ENCODE measurements at places on chromosomes 1 and 21.

DNA sequence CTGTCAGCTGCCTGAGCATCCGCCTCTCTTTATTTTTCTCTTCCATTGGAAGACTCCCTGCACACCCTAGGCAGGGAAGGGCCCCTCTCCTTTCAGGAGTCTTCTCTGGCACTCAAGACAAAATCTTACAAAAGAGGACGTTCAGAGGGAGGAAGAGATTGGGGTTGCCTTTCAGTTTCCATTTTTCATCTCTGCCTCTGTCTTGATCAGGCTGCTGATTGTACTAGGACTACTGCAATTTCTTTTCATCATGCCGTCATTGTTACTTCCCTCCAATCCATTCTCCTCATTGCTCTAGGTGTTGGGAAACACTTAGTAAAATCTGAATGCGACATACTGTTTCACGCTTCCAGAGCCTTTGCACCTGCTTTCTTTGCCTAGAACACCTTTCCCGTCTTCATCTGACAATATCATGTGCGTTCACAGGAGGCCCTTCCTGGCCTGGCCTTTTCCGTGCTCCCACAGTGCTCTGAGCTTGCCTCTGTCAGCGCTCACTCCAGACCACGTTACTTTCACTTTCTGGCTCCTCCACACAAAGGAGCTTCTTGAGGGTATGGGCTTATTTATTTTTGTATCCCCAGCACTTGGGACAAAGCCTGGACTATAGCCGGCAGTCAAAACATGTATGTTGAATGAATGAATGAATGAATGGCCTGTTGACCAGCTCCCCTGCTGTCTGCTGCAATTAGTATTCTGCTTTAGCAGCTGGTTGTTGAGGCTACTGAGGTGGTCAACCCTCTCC, 10.9 kb downstream of the LRRC71 start:
- DNase-seq: no peak

DNA sequence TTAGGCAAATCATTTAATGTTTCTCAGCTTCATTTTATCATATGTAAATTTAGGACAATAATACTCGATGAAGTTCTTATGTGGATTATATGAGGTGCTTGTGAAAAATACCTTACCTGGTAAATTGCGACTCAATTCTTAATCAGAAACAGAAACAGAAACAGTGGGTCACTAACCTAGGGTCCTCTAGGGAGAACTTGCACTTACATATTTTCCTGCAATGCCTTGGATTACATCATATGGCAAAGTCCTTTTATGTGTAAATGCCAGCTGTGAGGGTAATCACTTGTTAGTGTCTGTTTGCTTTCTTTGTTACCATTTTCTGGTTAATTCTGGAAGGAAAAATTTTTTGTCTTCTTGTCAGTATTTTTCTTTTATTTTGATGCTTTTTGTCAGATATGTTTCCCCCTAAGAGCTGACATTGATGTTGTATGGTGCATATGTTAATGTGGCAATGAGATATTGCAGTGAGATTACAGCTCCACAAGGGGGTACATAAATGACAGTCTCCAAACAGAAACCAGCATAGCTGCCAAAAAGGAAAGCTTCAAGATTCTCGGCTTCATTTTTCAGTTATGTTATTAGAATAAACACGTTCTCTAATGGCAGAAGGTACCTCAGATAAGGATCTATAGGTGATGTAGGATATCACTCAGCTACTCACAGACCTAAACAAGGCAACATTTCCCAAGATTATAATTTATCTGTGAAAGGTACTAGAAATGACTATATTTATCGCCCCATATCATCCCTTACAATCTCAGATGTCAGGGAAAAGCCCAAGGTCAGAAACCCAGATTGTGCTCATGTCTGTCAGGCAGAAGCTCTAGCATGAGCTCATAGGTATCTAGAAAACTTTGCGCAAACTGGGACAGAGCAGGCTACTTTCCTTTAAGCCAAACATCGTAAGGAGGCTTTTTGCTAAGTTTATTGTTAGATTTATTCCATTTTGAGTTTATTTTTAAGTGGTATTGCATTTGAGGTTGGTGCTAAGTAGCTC, 119.9 kb downstream of the FASLG start:
- DNase-seq: no peak

DNA sequence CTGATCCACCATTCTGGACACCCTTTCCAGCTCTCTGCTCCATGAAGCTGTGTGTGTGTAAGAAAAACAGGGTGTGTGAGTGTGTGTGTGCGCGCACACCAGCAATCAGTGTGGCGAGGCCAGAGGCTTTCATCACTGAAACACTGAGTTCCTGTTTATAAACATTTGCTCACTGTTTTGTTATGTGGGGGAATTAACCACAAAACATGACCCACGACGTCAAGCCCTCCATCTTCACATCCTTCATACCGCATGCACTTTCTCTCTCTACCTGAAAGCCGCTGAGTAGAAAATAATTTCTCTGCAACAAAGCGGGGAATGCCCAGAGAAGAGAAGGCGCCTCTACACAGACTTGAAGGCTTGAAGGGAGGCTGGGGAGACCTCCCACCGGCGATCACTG, 148.9 kb upstream of the IRF2BP2 start:
- no peak for DNase-seq

DNA sequence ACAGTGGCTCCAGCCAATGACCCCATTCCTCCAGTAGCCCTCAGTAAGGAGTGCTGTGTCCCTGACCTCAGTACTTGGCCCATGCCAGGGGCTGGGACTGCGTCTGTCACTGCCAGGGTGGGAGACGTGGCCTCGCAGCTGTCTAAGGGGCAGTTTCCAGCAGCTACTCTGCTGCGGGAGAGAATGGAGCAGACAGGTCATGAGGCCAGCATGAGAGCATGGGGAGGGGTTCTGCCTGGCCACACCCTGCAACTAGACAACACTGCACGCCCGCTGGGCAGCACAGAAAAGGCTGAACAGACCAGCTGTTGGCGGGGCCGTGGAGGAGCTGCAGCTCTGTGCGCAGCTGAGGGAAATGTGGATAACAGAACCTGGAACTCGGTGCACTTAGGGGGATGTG, 91.6 kb upstream of the COL6A1 start:
- DNase-seq: no peak

DNA sequence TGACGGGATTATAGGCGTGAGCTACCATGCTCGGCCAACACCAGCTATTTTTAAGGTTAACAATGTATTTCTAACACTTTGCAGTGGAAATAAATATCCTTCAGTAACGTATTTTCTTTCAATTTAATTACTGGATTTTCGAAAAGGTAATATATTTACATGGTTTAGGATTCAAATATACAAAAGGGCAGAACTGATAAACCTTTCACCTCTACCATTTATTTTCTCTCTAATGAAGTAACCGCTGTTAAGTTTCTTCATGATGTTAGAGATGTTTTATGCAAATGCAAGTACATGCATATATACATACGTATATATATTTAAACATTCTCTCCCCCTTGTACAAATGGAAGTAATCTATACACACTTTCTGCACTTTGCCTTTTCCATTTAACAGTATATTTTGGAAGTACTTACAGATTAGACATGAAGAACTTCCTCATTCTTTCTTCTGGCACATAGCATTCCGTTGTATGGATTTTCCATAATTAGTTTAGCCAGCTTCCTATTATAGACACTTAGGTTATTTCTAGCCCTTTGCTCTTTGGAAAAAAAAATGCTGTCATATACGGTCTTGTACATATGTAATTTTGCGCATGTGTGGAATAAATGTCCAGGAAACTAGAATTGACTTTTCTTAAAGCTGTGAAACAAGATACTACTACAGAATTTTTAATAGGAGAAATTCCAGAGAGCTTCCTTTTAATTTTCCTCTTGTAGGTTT, 14.9 kb upstream of the HJV start:
- no peak for DNase-seq

DNA sequence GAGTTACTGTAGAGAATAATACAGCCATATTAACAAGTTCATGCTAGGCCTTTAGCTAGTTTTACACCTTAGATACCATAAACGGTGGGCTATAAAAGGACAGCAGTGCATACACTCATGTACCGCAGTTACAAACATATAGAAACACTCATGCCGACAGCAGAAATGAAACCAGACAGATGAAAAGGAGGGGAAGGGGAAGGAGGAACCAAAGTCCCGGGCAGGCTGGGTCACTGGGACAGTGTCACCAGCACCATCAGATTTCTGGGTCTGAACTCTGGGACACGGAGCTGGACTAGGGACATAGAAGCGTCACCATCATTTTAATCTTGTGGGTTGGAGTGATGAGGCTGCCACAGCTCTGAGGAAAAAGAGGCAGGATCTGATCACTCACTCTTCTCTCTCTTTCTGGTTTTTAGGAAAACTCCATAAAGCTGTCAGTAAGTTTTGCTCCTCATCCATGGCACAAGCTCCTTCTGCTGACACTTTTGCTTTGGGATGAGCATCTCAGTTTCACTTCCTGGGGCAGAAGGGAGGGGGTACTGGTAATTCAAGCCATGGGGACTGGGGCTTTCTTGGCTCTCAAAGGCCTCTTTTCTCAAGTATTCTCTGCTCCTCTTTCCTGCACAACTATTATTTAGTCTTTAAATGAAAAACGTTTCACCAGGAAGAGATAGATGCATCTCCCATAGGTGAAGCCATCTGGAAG, 7.8 kb upstream of the ZNF691 start:
- DNase-seq: no peak

- DNase-seq: no peak
These were observed 849.1 kb downstream of the USP25 start for GRCh38 chr21:16578912-16579311.

- DNase-seq: no peak
These were observed 32.4 kb upstream of the MGST3 start for GRCh38 chr1:165598676-165599059.

DNA sequence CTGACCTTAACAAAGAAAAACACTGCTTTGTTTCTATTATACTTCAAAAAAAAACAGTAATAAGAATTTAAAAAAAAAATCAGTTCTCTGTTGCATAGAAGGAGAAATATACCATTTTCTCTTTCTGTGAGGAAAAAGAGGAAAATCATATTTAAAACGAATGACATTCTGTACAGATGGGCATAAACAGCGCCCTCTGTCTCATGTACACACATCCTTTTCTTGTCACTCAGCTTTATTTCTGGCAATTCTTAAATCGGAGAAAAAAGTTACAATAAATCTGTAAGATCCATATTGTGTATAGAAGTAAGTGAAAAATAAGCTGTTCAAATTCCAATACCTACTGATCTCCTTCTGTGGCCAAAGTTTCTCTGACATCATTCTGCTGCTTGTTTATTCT, 245.4 kb downstream of the SMYD3 start:
- no peak for DNase-seq

- DNase-seq: no peak
These were observed 29.9 kb upstream of the PRDX6 start for GRCh38 chr1:173447224-173447623.

GRCh38 chr1:67889466-67889865, 56.2 kb upstream of the GNG12 start:
- no peak for DNase-seq

- peak; percentile 7 for DNase-seq
These were observed 1.2 kb upstream of the RWDD3 start for GRCh38 chr1:95232646-95233318.

DNA sequence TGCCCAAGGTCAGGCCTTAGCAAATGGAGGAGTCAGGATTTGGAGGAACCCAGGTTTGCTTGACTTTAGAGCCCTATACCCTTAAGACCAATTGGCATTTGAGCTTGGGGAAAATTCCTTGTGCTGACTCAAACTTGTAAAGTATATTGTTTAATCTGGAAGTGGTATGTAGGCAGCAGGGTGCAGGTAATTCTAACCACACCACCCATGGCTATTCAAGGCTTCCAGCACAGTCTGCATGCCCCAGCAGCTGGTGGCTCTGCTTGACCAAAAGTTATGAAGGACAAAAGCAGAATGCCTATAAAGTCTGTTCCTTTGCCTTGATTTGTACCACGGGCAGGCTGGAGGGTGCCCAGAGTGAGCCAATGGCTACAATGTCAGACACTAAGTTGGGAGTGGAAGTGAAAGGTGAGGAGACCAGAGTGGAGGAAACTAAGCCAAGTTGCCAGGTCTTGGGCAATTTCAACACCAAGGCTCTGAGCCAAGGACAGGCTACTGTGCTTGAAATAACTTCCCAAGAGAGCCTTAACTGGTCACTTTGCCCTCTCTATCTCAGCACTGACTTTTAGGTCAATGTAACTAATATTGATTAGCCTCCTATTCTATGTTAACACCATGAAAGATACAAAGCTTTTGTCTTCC, 4.7 kb upstream of the G0S2 start:
- no peak for DNase-seq

- no peak for DNase-seq
These were observed 5.6 kb upstream of the BSDC1 start for GRCh38 chr1:32399843-32400242.

- no peak for DNase-seq
These were observed 3.8 kb downstream of the MASP2 start for GRCh38 chr1:11042995-11043874.

GRCh38 chr1:38858833-38859560, 575 bp downstream of the RRAGC start:
- no peak for DNase-seq
